ENCODE measurements at places on chromosomes 3 and 15.

GRCh38 chr3:171334465-171334811 lies 125.8 kb downstream of the TNIK start:
- DNase-seq: no peak

DNA sequence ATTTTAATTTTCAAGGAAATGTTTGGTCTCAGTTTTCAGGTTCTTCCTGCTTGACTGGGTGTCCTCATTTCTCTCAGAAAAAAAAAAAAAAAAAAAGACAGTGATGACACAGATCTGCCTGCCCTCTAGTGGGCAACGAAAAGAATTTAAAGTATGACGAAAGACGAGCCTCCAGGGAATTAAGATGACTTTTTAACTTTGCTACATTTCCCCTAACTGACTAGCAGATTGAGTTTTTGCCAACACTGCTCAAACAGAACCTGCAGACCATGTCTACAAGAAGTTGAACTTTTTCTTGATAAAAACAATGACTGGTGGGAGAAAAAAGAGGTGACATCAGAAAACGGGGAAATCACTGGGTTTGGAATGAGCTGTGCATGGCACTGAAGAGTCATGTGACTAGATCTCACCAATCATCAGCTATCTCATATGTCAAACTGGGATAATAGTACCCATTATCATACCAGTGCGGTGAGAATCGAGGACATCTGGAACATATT lies 40.8 kb downstream of the EOMES start:
- no peak for DNase-seq

DNA sequence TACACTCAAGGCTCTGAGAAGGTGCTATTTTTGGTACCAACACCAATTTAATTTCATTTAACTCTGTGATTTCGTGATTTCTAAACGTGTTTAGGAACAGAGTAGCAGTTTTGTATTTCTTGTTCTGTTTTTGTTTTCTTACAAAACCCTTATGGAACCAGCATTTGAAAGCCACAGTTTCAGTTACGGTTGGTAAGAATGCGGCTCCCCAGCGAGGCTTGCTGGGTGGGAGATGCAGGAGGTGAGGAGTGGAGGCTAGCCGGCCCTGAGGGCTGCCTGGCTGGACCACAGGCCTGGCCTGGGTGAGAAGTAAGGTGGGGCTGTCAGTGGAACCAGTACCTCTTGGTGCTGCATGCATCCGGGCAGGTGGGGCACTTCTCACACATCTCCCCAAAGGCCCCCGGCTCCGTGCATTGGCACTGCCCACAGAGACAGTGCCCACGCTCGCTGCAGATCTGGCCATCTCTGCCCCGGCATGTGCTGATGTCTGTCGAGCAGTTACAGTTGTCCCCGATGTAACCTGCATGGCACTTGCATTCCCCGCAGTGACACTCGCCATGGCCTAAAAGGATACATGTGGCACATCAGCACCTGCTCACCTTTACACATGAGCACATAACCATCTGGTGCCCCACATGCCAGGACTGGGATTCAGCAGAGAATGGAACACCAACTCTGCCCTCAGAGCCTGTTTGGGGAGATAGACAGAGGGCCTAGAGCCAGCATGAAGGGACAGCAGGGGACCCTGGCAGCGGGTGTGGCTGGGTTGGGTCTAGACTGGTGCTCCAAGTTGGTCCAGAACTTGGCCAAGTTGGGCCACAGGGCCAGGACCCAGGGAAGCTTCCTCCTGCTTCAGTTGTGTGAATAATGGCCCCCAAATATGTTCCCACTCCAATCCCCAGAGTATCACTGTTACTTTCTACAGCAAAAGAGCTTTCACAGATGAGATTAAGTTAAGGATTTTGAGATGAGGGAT lies 43.4 kb downstream of the UMPS start:
- DNase-seq: no peak

- no peak for DNase-seq
Measured at GRCh38 chr15:64251121-64251520, 88.3 kb upstream of the PPIB start.

DNA sequence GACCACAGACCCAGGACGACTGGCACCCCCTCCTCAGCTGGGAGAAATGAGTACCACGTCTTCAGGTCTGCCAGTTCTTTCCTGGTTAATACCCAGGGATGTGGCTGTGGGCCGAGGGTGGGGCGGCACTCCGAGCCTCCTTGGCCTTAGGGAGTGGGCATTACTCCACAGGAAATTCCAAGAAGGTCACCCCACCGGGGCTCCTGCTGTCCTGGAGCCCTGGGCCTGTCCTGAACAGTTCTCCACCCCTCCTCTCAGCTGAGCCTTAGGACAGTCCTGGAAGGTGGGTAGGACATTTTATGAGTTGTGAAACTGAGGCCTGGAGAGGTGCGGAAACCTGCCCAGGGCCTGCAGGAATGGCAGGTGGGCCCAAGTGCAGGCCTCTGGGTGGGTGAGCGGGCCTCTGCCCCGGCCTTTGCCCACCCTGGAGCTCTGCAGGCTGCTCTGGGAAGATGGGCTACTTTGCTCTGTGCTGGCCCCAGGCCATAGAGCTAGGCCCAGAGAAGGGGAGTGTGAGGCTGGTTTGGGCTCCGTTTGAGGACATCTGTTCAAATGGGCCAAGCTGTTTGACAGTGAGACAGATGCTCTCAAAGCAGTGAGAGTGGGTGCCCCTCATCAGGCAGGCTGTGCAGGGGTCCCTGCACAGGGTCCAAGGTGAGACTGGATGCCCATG lies 103.1 kb downstream of the TMEM266 start:
- DNase-seq: no peak

- DNase-seq: no peak
Measured at GRCh38 chr3:188360364-188360881, 206.5 kb downstream of the LPP start.

DNA sequence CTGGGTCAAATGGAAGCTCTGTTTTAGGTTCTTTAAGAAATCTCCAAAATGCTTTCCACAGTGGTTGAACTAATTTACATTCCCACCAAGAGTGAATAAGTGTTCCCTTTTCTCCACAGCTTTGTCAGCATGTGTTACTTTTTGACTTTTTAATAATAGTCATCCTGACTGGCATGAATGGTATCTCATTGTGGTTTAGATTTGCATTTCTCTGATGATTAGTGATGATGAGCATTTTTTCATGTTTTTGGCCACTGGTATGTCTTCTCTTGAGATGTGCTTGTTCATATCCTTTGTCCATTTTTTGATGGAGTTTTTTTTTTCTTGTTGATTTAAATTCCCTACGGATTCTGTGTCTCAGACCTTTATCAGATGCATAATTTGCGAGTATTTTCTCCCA lies 745.0 kb upstream of the BCHE start:
- no peak for DNase-seq

DNA sequence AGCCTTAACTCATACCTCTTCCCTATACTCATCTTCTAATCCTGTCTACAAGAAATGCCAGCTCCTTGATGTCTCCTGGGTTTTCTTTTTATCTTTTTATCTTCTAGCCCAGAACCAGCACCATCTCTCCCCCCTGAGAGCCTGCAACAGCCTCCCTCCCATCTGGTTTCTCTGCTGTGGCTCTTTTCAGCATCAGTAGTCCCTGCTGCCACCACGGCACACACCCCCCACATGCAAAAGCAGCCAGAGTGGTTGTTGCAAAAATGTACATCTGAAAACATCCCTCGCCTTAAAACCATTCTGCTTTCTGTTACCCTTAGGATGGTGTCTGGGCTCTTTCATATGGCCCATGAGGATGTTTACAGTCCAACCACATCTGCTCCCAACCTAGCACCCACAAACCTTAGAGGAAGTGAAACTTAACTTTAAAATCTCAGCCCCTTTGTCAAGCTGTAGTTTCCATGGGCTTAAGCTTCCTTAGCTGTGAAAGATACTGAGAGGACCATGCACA lies 775 bp downstream of the TTC21A start:
- no peak for DNase-seq

DNA sequence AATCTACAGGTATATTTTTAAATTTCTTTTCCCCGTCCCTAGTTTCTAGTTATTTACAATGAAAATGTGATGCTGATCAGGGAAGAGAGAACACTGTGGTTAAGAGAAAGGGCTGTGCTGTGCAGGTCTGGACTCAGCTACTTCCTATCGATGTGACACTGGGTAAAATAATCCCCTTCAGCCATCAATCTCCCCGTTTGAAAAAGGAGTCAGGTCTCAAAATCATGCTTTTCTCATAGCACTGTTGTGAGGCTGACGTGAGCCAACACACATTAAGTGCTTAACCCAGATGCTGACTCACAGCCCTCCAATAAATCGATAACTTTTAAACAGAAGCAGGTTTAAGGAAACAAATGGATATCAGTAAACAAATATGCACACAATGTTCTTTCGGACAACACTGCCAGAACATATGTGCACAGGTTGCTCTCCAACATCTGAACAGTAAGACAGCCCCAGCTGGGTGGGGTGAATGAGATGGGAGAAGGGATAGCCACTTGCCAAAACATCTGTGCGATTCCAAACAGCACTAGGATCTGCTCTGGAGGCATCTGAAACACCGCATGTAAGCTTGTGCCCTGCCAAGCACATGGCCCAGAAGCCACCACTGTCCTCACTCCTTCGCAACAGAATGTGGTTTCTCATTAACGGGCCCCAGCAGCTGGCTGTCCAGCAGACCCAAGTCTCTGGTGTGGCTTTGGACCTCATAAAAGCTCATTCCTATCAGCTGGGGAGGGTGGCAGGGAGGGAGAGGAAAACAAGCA lies 143.2 kb upstream of the PRICKLE2 start:
- DNase-seq: no peak

DNA sequence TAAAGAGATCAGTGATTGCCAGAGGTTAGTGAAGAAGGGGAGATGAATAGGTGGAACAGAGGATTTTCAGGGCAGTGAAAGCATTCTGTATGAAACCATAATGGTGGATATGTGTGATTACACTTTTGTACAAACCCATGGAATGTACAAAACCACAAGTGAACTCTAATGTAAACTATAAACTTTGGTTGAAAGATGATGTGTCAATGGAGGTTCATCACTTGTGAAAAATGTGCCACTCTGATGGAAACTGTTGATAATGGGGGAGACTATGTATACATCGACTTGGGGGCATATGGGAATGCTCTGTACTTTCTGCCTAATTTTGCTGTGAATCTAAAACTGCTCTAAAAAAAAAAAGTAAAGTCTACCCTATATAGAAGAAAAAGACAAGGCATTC lies 68.7 kb upstream of the ARHGEF3 start:
- DNase-seq: no peak

DNA sequence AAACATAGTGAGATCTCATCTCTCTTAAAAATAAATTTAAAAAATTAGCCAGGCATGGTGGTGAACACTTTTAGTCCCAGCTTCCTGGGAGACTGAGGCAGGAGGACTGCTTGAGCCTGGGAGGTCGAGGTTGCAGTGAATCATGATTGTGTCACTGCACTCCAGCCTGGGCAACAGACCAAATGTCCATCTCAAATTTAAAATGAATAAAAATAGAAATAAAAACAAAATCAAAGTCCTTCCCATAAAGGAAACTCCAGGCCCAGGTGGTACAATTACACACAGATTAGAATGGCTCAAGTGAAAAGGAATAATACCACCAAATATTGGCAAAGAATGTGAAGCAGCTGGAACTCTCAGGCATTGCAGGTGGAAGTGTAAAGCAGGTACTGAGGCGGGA lies 19.3 kb upstream of the ATP10A start:
- no peak for DNase-seq

GRCh38 chr3:8610951-8611350 lies 33.6 kb downstream of the SSUH2 start:
- DNase-seq: no peak

DNA sequence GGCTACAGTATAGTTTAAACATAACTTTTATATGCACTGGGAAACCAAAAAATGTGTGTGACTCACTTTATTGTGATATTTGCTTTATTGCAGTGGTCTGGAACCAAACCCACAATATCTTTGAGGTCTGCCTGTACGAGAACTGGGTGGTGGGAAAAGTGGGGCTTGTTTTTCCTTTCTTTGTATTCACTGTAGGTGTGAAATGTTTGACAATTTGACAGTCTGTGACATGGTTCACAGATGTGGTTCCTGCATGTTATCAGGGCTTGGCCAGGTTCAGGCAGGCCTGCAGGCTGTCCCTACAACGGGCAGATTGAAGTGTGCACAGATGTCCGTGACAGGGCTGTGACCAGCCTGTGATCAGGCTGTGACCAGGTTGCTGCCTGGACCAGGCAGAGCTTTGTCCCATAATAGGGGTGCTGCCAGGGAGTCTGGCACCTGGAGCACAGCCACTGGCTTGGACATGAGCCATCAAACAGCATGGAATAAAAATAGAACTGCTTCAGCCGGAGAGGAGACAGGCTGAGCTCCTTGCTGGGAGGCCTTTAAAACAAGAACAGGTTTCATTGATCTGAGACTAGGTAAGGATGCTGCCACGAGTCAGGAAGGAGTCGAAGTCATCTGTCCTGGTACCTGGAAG lies 61.0 kb downstream of the KLF13 start:
- no peak for DNase-seq

DNA sequence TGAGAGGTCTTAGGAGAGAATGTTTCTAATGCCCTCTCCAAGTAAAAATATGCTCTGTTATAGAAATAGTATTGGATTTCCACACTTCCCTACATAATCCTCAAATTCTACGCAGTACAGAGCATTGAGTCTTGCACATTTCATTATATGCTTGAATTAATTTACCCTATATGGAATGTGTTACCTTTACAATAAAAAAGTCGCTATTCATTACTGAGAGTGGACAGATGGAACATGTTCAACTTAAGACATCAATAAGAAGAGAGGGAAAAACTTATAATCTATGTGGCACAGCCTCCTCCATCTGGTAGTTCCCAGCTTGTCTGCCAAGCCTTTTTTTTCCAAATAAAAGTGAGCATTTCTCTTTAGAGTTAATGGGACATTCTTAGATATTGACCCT lies 417.9 kb downstream of the MECOM start:
- DNase-seq: no peak

- DNase-seq: no peak
Measured at GRCh38 chr3:170220871-170221270, 1.4 kb upstream of the PRKCI start.

- DNase-seq: no peak
Measured at GRCh38 chr15:72136170-72137051, 18.2 kb downstream of the SENP8 start.

GRCh38 chr3:17021614-17022013 lies 136.9 kb downstream of the PLCL2 start:
- DNase-seq: no peak

GRCh38 chr15:31397851-31398661 lies 71.4 kb downstream of the KLF13 start:
- no peak for DNase-seq

- DNase-seq: no peak
Measured at GRCh38 chr3:17749281-17749680, 6.8 kb upstream of the TBC1D5 start.

DNA sequence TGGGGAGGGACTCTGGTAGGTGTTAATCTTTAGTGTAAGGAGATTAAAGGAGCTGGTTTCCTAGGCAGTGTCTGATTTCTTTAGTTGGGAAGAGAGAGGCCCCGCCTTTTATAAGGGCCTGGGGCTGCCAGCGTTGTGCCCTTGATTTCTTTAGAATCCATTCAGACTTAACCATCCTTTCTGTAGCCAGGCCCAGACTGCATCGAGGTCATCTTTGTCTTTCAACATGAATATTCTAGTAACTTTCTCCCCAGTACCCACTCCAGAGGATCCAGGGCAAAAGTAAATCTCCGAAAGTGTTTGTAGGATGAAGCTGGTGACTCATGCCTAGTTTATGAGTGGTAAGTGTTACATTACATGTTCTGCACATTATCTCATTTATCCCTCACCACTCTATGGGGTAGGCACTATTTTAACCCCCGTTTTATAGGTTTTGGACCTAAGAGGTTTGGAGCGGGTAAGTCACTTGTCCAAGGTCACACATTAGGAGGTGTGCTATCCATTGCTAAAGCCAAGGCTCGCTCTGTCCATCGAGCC lies 11.8 kb upstream of the USP3 start:
- no peak for DNase-seq

- DNase-seq: no peak
Measured at GRCh38 chr3:12993517-12994356, 79.5 kb downstream of the IQSEC1 start.
